Esophagus muscularis mucosa (tissue), 4 donors: ENCODE measurements at places on chromosomes 6 and 20.

DNA sequence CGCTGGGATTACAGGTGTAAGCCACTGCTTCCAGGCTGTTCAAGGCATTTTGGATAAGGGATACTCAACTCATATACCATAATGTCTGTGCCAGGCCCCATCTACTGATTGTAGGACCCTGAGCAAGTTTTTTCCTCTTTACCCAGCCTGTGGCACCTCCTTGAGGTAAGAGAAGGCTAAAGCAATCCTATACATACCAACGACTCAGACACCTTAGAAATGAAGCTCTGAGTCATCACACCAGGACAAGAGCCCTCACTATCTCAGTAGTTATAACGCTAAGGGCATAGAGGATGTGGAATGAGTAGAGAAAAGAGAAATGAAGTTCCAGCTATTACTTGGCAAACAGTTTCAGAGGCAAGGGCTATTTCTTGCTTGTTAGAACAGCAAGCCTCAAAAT lies 16.9 kb downstream of the NDRG3 start:
- DNase-seq = no peak
- no peaks in the 10 kb centered on the region for H3K4me1 ChIP-seq
- H3K36me3 ChIP-seq = no peaks in the 10 kb centered on the region
- H3K4me3 ChIP-seq = no peak overlapping the region

DNA sequence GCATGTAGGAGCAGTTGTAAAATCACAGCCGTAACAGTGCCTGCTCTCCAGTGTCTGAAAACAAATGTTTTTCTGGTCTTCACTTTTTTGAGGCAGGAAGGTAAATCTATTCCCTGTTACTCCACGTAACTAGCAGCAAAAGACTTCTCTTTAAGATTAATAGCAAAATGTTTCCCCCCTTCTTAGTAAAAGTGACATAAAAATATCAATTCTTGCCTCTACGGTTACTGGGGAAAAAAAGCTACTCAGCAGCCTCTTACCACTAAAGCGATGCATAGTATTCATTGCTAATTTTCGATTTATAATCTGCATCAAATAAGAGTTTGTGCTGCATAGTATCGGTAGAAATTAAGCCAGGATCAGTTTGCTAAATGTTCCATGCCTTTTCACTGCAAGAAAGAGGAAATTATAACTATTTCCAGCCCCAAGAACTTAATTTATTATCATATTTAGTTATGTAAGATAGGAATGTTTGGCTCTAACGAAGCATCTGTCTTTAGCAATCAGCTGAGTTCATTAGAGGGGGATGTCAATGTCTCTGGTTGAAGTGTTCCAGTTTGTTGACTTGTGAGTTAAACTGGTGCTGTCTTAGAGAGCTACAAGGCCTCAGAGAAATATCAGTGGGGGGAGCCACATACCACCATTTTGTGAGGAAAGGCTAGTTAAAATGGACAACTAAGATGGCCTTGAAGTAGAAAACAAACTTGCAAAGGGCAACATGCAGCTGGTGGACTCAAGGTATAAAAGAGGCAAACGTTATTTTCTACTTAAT lies 617 bp upstream of the TSPYL1 start:
- peak overlapping the region; percentile 99 for H3K27ac ChIP-seq
- H3K4me3 ChIP-seq = peak overlapping the region; percentile 78
- peaks cover 46% of the 10 kb centered on the region for H3K4me1 ChIP-seq
- DNase-seq = no peak

DNA sequence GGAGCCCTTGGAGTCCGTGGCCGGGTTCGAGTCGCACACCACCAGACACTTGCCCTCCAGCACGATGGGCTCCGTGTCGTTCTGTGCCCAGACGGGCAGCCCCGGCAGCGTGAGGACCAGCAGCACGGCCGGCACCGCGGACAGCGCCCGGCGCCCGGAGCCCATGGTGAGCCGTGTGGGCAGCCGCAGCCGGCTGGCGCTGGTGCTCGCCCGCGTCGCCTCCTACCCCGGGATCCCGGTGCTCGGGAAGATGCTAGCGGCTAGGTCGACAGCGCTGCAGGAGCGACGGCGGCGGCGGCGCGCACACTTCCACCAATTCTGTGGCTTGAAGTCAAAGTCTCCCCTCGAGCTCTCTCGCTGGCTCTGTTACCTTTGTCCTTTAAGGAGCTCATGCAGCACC lies 1.3 kb downstream of the CBLN4 start:
- no peak overlapping the region for H3K27ac ChIP-seq
- peaks cover 80% of the 10 kb centered on the region for H3K27me3 ChIP-seq
- H3K36me3 ChIP-seq = no peaks in the 10 kb centered on the region
- no peak for DNase-seq

DNA sequence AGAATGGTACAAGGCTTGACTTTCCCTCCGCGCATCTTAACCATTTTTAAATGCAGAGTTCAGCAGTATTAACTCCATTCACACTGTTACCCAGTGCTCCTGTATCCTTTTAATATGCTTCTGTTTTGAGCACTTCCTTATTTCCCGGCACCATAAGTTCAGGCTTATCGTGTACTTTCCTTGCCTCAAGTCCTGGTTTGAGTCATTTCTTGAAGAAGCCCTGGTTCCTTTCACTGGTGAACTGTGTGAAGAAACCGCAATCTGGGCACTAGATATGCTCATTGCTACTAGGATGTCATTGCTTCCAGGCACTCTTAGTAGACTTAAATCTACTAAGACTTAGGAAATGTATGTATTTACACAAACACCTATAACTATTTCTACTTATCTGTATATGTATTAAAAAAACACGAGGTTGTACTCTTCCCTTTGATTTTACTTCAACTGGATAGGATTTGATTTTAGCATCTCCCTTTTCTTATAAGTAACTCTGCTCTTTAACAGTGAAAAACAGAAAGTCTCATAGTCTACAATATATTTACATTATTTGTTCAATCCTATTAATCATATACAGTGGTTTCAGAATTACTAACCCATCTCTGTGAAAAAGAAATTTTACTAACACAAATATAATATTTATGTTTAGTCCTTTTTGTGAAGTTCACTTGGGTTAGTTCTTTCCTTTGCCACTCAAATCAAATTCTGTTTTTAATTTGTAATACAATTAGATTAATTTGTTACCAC lies 135.5 kb downstream of the CDKAL1 start:
- H3K27me3 ChIP-seq = no peaks in the 10 kb centered on the region
- no peak overlapping the region for H3K27ac ChIP-seq
- H3K4me1 ChIP-seq = no peaks in the 10 kb centered on the region
- no peak for DNase-seq

DNA sequence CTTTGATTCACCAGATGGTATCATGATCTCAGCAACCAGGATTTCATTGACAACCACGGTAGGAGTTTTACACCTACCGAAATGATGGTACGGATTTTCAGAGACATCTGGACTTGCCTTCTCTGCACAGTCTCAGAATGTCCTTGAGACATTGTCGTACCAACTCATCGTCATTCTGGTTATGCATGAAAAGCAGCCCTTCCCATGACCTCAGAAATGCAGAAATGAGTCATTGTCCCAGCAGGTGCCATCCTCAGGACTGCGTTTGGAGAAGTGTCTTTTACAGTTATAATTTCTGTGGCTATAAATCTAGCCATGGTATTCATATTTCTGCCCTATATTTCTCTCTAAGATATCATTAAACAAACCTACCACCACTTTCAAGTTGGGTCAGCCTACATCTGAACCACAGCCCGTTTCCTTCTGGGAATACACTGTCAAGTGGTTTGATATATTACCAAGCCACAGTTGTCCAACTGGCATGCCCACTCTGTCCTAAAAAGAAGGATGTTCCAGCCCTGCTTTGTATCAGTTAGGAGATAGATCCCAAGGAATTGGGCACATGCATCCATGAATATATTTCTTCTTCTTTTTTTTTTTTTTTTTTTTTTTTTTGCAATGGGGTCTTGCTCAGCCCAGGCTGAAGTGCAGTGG lies 7.5 kb upstream of the BFSP1 start:
- no peaks in the 10 kb centered on the region for H3K27me3 ChIP-seq
- H3K4me3 ChIP-seq = no peak overlapping the region
- no peak for DNase-seq
- H3K27ac ChIP-seq = peak overlapping the region; percentile 83
- H3K36me3 ChIP-seq = no peaks in the 10 kb centered on the region

DNA sequence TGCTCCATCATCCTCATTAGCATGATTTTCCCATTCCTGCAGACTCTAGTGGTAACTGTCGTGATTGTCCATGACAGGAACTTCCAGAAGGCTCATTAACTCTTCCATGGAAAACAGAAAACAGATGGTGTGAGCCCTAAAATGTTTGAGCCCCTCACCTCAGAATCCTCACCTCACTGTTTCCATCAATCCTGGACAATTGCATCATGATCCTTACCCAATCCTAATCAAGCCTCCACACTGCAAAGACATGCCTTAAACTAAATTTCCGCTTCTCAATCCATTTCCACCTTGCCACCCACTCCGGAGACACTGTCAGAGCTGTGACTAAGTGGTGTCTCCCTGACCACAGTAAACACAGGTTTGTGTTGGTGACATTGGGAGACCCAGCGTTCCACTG lies 311.0 kb upstream of the JARID2 start:
- H3K27me3 ChIP-seq = no peaks in the 10 kb centered on the region
- no peaks in the 10 kb centered on the region for H3K4me1 ChIP-seq
- H3K27ac ChIP-seq = no peak overlapping the region
- DNase-seq = no peak
- no peak overlapping the region for H3K4me3 ChIP-seq
- H3K36me3 ChIP-seq = no peaks in the 10 kb centered on the region

DNA sequence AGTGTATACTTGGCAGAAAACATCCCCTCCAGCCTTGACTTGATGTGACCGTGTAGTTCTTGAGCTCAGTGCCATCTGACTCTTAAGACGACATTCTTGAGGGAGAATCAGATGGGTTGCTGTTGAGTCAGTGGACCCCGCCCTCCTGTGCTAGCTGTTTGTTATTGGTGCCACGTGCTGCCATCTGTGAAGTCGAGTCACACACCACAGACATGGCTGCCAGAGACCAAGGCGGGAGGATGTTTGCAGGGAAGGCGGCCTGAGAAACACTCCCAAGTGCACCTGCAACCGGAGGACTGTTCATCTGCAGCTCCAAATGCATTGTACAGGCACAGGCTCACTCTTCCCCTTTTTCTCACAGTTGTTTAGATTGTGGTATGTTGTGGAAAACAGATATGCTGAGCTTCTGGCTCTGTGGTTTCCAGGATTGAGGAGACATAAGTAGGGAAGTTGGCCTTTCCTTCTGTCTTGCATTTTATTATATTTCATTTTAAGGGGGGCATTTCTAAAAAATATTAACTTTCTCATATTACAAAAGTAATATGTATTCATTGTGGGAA lies 345.3 kb upstream of the ZFP64 start:
- no peaks in the 10 kb centered on the region for H3K36me3 ChIP-seq
- DNase-seq = no peak
- H3K4me1 ChIP-seq = no peaks in the 10 kb centered on the region
- no peak overlapping the region for H3K27ac ChIP-seq

DNA sequence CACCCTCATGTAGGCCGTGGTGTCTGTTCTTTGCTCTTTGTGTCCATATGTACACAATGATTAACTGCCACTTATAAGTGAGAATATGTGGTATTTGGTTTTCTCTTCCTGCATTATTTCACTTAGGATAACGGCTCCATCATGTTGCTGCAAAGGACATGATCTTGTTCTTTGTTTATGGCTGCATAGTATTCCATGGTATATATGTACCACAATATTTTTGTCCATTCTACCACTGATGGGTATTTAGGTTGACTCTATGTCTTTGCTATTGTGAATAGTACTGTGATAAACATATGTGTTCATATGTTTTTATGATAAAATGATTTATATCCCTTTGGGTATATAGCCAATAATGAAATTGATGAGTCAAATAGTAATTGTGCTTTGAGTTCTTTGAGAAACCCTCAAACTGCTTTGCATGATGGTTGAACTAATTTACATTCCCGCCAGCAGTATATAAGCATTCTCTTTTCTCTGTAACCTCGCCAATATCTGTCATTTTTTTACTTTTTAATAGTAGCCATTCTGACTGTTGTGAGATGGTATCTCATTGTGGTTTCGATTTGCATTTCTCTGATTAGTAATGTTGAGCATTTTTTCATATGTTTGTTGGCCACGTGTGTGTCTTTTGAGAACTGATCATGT lies 174.4 kb upstream of the NT5E start:
- H3K4me1 ChIP-seq = no peaks in the 10 kb centered on the region
- H3K36me3 ChIP-seq = no peaks in the 10 kb centered on the region
- no peak overlapping the region for H3K4me3 ChIP-seq
- no peak overlapping the region for H3K27ac ChIP-seq
- DNase-seq = no peak

GRCh38 chr20:10521068-10521831 lies 86.1 kb downstream of the SLX4IP start:
- H3K27me3 ChIP-seq = no peaks in the 10 kb centered on the region
- H3K4me3 ChIP-seq = no peak overlapping the region
- H3K4me1 ChIP-seq = peaks cover 26% of the 10 kb centered on the region
- no peak for DNase-seq
- no peaks in the 10 kb centered on the region for H3K36me3 ChIP-seq
